ENCODE measurements at places on chromosomes 4 and X.
A peak's percentile ranks its signal among the peaks of the same experiment; 100 is the strongest.

DNA sequence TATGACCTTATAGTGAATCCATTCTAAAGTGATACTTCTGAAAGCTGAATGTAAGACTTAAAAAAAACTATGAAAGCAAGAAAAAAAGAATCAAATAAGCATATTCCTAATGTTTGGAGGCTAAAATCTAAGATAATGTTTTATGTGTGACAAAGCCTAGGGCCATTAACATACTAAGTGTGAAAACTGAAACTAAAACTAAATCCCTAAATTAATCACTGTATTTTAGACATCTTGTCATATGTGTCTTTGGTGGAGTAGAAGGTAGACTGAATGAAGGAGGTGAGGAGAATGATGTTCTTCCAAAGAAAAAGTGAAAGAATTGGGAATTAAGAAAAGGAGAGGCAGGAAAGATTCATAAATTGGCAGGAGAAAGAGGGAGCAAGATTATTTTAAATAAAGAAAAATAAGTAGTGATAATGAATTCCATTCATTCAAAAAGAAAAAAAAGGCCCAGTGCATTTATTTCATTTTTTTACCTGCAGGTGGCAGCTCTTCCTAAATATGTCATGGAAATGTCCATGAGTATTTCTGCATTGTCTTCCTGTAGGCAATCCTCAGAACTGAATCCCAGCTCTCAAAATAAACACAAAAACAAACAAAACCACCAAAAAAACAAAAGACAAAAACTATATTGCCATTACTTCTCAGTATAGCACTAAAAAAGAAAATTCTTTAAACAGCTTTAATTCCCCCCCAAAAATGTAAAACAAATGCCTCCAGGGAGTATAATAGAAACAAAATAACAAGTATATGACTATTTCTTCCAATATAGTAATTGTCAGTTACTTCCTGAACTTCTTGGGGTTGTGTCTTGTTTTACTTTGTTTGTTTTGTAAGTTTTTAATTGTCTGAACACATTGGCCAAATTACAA is 17.0 kb upstream of the AP1AR start:
- no peak for DNase-seq

DNA sequence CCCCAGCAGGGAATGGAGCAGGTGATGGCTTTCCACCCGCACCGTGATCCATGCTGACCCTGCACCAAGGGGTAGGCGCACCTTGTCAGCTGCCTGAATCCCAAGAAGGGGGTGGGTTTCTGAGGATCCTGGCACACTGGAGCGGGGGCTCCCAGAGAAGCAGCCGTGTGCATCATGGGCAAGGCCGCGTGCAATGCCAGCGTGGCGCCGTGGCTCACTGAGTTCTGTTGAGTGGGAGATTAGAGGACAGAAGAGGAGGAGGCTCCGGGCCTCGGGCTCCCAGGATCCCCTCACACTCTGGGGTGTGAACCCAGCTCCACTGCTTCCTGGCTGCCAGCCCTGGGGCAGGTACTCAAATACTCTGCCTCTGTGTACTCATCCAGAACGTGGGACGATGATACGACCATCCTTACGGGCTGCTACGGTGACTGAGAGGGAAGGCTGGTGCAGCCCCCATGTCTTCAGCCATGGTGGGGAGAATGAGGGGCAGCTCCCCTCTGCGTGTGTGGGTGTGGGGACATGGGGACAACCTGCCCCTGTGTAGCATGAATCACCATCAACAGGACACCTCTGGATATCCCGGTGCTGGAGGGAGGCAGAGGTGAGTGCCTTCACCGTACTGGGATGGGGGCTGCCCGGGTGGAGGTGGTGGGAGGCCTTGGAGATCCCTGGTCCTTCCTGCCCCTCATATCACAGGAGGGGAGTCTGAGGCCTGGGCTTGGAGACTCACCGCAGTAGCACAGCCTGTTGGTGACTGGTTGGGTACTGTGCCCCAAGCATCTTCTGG is 52.6 kb downstream of the CPZ start:
- no peak for DNase-seq

GRCh38 chr4:185644408-185644807 is 109.1 kb upstream of the PDLIM3 start:
- DNase-seq = no peak

- no peak for DNase-seq
Measured at GRCh38 chrX:149205937-149206336, 299.2 kb downstream of the IDS start.

DNA sequence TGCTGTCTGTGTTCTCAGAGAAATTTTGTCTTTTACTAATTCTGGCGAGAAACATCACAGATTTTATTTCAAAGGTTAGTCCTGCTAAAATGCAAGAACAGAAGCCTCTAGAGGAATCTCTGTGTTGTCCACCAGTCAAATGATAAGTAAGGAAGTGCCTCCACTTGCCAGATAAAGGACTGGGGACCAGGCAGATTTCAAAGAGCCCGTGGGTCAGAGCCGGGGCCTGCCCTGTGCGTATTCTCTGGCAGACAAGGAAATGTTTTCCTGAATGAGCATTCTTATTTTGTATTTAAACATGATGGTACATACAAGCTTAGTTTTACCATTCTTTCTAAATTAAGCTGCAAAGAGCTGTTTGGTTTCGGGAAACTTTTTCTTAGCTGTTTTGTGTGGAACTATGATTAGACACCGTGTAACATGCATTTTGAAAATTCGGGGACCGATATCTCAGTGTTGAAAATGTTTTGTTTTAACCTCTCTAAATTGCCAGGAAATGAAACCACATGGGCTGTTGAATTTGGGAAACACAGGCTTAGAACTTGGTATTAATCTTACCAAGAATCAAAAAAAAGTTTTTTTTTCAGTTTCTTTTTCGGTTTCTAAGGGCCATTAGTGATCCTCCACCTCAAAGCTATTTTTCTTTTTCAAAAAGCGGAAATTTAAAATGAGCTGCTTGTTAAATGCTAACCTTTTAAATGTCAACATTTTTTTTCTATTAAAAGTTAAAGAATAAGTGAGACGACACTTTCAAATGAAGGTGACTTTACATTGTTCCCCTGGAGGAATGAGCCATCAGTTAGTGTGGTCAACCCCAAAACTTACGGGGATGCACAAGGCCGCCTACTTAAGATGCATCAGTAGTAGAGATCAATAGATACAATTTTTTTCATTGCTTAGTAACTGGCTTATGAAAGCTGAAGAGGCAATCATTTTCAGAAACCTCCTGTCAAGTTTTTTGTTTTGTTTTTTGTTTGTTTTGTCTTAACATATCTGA is 89.6 kb upstream of the MTM1 start:
- DNase-seq = no peak

GRCh38 chrX:127888767-127889166 is 163.4 kb downstream of the ACTRT1 start:
- DNase-seq = no peak

GRCh38 chrX:141945426-141945825 is 41.7 kb downstream of the MAGEC1 start:
- DNase-seq = no peak

DNA sequence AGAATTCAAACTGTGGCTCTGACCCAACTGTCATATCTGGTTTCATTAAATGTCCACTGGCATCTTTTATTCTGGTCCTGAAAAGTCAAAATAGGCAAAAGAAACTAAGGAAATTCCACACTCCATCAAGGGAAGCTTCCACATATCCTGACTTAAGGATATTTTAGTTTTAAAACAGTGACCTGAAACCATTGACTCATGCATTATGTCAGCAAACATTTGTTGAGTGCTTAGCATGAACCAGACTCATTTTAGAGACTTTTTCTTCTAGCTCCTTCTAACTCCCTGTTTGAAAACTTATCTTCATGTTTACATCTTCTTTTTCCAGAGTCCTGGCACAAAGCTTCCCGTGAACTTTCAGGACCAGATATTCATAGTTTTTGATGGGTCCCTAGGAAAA is 6.9 kb upstream of the CXCL1 start:
- DNase-seq = no peak

DNA sequence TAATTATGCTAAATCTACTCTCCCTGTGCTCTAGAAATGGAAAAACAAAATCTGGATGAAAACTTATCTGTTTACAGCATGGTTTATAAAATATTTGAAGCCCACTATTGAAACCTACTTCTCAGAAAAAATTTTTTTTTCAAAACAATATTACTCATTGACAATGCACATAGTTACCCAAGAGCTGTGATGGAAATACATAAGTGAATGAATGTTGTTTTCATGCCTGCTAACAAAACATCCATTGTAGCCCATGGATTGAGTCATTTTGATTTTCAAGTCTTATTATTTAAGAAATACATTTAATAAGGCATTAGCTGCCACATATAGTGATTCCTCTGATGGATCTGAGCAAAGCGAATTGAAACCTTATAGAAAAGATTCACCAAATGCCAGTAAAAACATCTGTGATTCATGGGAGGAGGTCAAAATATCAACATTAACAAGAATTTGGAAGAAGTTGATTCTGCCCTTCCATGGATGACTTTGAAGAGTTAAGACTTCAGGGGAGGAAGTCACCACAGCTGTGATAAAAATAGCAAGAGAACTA is 144.7 kb upstream of the HHIP start:
- no peak for DNase-seq

DNA sequence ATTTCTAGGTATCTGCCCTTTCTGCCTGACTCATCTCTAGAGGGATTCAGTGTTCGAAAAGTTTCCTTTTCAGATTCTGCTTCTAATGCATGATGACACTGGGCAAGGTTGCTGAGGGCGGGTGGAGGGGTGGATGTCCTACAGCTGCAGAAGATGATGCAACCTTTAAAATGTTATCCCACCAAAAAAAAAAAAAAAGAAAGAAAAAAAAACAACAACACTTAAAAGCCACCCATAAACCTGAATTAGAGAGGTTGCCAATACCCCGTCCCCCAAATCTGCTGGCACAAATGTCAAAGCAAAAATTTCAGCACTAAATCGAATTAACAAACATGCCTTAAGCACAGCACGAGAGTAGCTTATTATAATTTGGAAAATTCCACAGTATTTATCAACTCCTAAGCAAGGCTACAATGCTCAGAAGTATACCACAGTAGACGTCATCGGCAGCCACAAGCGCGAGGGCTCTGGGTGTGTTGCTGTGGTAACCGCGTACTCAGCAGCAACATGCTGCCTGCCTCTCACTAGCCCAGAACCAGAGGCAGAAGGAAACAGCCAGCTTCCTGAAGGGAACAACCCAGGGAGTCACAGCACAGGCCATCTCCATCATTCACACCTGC is 167.5 kb upstream of the MAP3K15 start:
- DNase-seq = peak; percentile 19

All from WTC11 (cell line).